ENCODE measurements at places on chromosomes 7 and 10. TPM values are rescaled to one million over a fixed set of nuclear protein-coding genes. Genes with fewer than 3 reads are reported as not detected.

HTR7 gene
- 0.18 TPM for total RNA-seq

MAP3K8 gene
- total RNA-seq, result 51.7 TPM

VPS41 gene
- 88.6 TPM for total RNA-seq

DNA sequence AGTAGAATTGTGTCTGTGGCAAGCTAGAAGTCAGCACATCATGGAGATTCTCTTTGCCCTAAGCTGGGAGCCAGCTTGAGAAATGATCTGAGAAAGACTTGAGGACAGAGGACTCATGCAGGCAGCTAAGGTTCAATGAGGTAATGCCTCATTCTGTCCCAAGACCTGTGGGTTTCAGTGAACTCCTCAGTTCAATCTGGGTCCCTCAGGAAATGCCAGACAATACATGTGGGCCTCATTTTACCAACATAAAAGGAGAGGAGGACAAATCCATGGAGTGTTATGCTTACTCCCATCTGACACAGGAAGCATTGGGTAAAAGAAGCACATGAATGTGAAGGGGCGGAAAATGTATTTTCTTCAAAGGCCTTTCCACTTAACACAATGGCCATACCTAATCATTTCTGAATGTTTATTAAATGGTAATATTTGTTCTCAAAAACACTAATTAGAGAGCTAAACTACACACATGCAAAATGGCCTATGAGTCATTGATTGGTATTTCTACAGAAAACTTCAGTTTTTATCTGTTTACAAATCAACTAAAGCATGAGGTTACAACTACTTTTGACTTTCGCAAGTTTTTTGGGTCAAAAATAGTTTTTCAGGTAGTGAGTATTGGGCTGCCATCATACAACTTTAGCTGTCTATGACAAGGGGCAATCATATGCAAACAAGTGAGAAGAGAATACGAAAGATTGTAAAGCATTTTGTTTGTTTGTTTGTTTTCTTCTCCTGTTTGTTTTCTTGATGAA lies 205.3 kb downstream of the CHRM2 start:
- H3K4me1 ChIP-seq, result no peaks in the 10 kb centered on the region
- DNase-seq, result no peak
- H3K36me3 ChIP-seq, result no peaks in the 10 kb centered on the region

DNA sequence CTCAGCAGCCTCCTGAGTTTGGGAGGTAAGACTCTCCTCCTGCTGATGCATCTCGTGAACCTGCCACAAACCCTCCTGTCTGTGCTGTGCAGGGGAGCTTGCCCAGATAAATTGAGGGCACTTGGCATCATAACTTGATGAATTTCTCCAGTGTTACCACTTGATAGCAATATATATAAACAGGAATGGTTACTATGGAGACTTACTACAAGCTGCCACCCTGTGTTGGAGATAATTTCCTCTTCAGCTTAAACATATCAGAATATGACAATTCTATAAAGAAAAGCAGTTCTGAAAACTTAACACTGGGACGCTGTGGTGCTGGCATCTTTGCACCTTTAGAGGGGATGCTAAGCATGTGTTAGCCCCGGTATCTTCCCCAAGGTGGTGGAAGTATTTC lies 14.9 kb downstream of the PFKFB3 start:
- DNase-seq, result no peak
- H3K4me3 ChIP-seq, result no peak overlapping the region
- H3K36me3 ChIP-seq, result peaks cover 16% of the 10 kb centered on the region
- H3K27me3 ChIP-seq, result no peaks in the 10 kb centered on the region
- no peaks in the 10 kb centered on the region for H3K4me1 ChIP-seq
- H3K27ac ChIP-seq, result peak overlapping the region; percentile 15

- H3K4me3 ChIP-seq, result no peak overlapping the region
- no peak for DNase-seq
- no peaks in the 10 kb centered on the region for H3K36me3 ChIP-seq
- peaks cover 23% of the 10 kb centered on the region for H3K4me1 ChIP-seq
- no peaks in the 10 kb centered on the region for H3K27me3 ChIP-seq
Measured at GRCh38 chr7:139913021-139913844, 84.2 kb downstream of the TBXAS1 start.

DNA sequence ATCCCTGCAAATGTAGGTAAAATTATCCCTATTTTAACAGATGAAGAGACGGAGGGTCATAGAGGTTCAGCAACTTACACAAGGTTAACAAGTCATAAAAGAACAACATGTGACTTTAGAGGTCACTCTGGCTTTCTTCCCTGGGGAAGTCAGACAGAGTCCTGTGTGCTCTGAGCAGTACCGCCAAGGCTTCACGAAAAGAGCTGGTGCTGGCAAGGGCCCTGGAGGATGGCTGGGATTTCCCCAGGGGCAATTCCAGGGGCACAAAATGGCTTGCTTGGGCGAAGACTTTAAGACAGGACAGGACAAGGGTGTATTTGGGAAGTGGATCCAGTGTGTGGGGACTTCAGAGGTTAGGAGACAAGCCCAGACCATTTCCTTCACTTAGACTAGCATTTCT lies 144.1 kb downstream of the PIP4K2A start:
- DNase-seq, result no peak
- H3K4me3 ChIP-seq, result no peak overlapping the region
- H3K27me3 ChIP-seq, result no peaks in the 10 kb centered on the region

- no peak overlapping the region for H3K4me3 ChIP-seq
- H3K27me3 ChIP-seq, result no peaks in the 10 kb centered on the region
- no peak for DNase-seq
- H3K36me3 ChIP-seq, result peaks cover 13% of the 10 kb centered on the region
Measured at GRCh38 chr10:93452143-93452542, 30.0 kb downstream of the MYOF start.

- DNase-seq, result no peak
- no peak overlapping the region for H3K4me3 ChIP-seq
- no peaks in the 10 kb centered on the region for H3K36me3 ChIP-seq
Measured at GRCh38 chr7:133672866-133673265, 420.0 kb downstream of the EXOC4 start.

DNA sequence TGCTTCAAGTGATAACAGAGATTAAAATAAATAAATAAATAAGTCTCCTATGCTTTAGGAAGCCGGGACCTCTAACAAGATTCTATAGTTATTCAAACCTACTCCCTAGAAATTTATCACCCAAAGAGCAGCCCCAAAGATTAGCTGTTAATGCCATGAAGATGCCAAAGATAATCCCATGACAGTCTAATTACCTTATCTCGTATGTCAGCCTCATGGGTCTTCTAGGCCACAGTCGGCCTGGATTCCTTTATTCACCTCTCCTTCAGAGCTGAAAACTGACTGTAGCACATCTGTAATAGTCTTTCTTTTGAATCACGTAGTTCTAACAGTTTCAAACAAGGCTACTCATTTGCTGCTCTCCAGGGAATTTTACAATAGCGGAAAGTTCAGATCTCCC lies 24.2 kb downstream of the COL1A2 start:
- no peaks in the 10 kb centered on the region for H3K36me3 ChIP-seq
- no peaks in the 10 kb centered on the region for H3K4me1 ChIP-seq
- H3K27ac ChIP-seq, result no peak overlapping the region
- no peak overlapping the region for H3K4me3 ChIP-seq

DNA sequence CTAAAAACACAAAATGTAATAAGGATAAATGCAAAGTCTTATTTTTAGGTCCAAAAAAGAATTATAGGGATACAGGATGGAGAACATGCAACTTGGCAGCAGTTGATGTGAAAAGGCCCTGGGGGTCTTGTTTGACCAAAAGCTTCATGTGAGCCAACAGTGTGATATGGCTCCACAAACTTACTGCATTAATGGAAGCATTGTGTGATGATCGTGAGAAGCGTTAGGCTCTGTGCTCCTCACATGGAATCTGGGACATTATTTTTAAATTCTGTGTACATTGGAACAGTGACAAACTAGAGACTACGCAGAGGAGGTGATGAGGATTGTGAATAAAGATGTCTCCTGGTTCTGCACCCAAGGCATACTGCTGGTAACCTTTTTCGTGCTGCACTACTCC lies 39.1 kb upstream of the CALD1 start:
- no peak overlapping the region for H3K27ac ChIP-seq
- H3K36me3 ChIP-seq, result no peaks in the 10 kb centered on the region
- no peak overlapping the region for H3K4me3 ChIP-seq

DNA sequence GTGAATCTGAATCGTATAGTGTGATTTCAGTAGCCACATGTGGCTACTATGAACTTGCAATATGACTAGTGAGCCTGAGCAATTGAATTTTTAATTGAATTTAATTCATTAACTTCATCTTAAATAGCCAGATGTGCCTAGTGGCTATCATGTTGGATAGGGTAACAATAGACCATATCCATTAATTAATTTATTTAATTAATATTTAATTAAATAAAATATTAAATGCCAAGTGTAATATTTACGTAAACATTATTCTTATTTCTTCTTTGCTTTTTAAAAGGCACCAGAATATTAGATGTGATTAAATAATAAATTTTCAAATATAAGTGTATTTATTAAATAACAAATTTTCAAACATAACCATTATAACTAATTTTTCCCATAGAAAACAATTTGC lies 354.4 kb downstream of the PLXDC2 start:
- peaks cover 39% of the 10 kb centered on the region for H3K4me1 ChIP-seq
- no peaks in the 10 kb centered on the region for H3K27me3 ChIP-seq
- no peak overlapping the region for H3K27ac ChIP-seq

DNA sequence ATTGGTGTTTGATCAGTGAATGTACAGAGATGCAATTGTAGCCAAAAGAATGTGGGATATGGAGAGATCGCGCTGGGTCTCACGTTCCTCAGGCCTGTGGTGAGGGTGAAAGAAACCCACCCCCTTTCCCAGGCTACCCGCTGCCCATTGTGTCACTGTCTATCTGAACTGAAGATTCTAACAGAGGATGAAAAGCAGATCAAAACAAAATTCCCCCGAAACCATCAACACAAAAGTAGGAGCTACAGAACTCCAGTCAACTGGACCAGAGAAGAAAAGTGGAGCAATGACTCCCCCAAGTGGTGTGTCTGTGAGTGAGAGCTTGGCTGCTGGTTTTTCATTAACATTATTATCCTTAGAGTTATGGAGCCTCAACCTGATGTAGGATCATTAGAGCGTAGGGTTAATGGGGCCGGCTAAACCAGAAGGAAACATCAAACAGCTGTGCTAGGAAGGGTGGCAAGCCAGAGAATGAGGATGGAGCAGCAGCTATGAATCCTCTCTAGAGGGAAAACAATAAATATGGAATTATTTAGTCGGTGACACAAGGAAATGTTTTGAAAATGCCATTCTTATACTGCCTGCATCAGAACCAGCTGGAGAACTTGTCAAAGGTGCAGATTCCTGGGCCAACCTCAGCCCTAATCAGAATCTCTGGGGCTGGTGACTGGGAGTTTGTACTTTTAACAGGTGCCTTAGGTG lies 38.3 kb downstream of the AKR1B1 start:
- no peak overlapping the region for H3K4me3 ChIP-seq
- H3K36me3 ChIP-seq, result no peaks in the 10 kb centered on the region
- H3K27ac ChIP-seq, result no peak overlapping the region
- no peaks in the 10 kb centered on the region for H3K27me3 ChIP-seq

- H3K36me3 ChIP-seq, result no peaks in the 10 kb centered on the region
- H3K4me1 ChIP-seq, result no peaks in the 10 kb centered on the region
- H3K27me3 ChIP-seq, result no peaks in the 10 kb centered on the region
- H3K4me3 ChIP-seq, result no peak overlapping the region
- DNase-seq, result no peak
Measured at GRCh38 chr7:17535776-17536175, 237.3 kb downstream of the AHR start.

- DNase-seq, result no peak
- H3K36me3 ChIP-seq, result no peaks in the 10 kb centered on the region
- peaks cover 4% of the 10 kb centered on the region for H3K27me3 ChIP-seq
- no peak overlapping the region for H3K27ac ChIP-seq
- no peak overlapping the region for H3K4me3 ChIP-seq
Measured at GRCh38 chr7:107882766-107883165, 8.2 kb upstream of the DLD start.

All from lung (tissue), 17 donors.